ENCODE measurements at places on chromosomes 6 and 20. TPM values are rescaled to one million over a fixed set of nuclear protein-coding genes. Genes with fewer than 3 reads are reported as not detected.

The DLL1 gene
- 7.5 TPM for total RNA-seq

The GSTA3 gene
- not detected for total RNA-seq

The DDX43 gene
- 1.7 TPM for total RNA-seq

The GRM1 gene
- total RNA-seq, result not detected

The SPTLC3 gene
- 1.4 TPM for total RNA-seq

The MLN gene
- total RNA-seq, result not detected

DNA sequence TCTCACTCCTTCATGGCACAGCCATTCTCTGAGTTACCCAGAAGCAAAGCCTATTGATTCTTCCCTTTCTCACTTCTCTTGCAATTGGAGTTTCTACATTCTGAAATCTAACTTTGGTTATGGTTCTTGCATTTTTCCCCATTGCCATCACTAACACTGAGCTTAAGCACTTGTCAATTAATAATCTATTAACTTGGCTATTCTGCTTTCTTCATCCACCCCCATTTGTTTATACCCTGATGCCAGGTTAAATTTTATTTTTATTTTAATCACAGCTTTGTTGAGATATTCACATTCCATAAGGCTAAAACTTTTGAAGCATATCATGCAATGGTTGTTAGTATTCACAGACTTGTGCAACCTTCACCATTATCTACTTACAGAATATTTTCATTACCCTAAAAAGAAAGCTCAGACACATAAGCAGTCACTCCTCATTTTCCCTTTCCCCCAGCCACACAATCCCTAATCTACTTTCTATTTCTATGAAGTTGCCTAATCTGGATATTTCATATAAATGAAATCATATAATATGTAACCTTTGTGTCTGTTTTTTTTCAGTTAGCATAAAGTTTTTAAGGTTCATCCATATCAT, 222.3 kb downstream of the UBE3D start:
- DNase-seq, result no peak

DNA sequence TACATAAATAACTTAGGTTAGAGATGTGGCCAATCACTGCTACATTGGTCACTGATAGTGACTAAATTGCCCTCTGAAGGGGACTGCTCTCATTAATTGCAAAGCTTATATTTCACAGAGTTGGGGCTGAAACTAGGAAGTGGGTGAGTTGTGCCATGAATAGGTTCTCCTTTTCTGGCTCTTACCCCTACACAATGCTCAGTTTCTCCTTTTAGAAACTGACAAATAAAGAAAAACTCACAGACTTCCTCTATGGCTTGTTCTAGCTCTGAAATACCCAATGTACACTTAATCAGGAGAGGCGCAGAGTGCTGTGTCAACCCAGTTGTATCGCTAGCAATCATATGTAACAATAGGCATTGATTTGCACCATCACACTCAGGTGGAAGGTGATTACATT, 41.2 kb upstream of the PROKR2 start:
- DNase-seq, result no peak

GRCh38 chr20:52275181-52275691, 83.7 kb upstream of the ZFP64 start:
- no peak for DNase-seq

DNA sequence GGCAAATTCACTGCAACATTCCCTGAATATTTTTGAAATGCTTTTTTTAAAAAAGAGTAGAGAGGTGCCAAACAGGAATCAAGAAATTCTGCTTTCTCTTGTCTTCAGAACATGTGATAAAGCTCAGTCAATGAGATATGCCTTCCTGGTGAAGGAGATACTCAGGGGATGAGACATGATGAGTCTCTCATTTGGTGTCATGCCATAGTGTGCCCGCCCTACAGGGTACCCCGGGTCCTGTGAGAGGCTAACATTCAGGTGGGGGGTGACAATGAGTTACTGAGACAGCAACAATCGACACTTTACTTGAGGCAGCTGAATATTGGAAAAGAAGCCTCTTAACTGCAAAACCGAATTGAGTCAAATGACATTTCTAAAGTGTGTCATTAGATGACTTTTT, 6.7 kb downstream of the CCR6 start:
- no peak for DNase-seq

DNA sequence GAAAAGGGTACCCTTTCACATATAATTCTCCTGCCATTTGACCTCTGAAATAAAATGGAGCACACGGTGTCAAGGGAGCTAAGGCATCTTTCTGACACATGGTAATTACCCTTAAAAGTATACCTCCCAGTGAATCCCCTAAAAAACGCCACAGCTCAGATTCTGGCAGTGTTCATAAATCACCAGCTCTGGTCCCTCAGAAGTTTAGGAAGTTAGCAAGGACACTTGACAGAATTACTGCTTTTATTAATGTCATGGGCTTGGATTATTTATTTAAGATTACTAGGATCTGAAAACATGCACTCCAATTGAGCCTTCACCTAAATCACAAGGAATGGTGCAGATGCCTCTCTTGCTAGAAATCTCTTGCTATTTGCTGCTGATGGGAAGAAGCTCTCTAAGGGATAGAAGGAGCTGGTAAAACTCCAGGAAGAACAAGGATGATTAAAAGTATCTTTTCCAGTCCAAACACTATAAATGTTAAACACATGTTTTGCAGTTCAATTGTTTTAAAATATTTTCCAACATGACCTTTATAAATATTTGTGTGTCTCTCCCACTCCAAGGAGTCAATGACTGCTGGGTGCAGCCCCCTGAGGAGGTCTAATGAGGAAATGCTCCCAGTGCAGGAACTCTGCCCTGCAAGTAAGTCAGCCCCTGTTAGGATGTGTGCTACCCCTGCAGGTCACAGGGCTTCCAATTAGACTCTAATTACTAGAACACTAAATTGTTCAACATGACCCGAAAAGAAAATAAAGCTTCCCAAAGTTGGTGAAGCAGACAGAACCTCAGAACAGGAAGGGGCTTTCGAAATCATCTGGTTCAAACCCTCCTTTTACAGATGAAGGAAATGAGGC, 230.3 kb downstream of the TFAP2A start:
- no peak for DNase-seq

All from dermis blood vessel endothelial cell (primary cell).